A549 (cell line): ENCODE measurements at places on chromosomes 16 and 17. TPM values are rescaled to one million over a fixed set of nuclear protein-coding genes. Genes with fewer than 3 reads are reported as not detected.

DNA sequence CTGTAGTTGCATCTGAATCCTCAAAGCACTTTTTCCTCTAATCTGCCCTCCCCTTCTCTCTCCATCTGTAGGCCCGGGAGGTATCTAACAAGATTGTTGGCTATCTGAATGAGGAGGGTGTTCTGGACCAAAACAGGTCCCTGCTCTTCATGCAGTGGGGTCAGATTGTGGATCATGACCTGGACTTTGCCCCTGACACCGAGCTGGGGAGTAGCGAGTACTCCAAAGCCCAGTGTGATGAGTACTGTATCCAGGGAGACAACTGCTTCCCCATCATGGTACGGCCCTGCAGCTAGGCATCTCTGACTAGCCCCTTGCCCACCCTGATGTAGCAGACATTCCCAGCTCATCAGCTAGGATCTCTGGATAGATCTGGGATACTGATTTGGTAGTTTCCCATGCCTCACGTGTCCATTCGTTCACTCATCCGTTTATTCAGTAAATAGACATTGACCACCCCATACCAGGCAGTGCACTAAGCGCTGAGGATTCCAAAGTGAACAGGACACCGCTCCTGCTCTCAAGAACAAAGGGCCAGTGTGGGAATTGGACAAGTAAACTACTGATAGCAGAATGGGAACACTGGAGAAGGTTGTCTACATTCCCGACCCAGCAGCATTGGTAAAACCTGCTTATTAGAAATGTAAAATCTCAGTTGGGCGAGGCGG is 12.1 kb downstream of the LPO start:
- no peak for DNase-seq

The OR2C1 gene
- not detected in 3 replicates for polyA plus RNA-seq

- no peak for DNase-seq
Measured at GRCh38 chr17:1271030-1271423, 783 bp downstream of the BHLHA9 start.

The CHST5 gene
- 0.08 TPM in 2 of 3 replicates, not detected in the other for polyA plus RNA-seq

DNA sequence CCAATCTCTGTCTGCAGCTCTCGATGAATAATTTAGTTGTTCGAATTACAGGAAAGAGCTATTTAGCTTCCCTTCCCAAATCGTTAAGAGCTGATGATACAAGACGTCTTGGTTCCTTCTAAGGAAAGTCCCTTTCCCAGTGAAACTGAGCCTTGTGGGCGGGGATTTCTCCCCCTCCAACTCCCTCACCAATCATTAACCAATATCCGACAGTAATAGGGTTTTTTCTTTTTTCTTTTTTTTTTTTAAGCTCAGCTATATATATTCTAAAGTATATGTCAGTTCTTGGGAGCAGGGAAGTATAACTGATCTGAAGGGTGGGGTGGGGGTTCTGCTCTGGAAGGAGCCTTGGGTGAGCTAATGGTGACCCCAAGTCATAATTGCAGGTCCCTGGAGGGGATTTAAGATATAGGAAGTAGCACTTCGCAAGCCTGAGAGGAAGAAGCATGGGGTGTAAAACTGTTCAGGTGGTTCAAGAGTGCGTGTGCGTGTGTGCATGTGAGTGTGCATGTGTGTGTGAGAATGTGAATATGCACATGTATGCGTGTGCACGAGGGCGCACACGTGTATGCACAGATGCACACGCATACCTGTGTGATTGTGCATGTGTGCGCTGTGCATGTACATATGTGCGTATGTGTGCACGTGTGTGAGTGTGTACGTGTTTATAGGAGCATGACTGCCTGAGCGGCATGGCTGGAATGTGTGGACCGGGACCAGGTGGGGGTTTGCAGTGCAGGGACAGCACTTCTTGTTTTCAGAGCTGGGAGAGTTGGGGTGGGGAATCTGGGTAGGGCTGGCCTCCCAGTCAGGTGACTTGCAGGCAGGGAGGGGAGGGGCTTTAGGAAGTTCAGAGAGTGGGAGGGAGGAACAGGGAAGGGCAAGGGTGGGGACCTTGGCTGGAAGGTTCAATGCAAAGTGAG is 42.7 kb downstream of the SOCS3 start:
- peak; percentile 89 for DNase-seq

GRCh38 chr16:58421059-58421458 is 28.8 kb downstream of the GINS3 start:
- DNase-seq: no peak

GRCh38 chr16:1960665-1961630 is 1.6 kb downstream of the NDUFB10 start:
- DNase-seq: no peak

The GALR2 gene
- polyA plus RNA-seq: 0.44 to 0.60 TPM (median 0.59 TPM) in 3 replicates

The CDC6 gene
- polyA plus RNA-seq: 66.6 to 67.5 TPM (median 67.0 TPM) in 3 replicates

- no peak for DNase-seq
Measured at GRCh38 chr16:84074721-84075120, 32.1 kb upstream of the SLC38A8 start.

DNA sequence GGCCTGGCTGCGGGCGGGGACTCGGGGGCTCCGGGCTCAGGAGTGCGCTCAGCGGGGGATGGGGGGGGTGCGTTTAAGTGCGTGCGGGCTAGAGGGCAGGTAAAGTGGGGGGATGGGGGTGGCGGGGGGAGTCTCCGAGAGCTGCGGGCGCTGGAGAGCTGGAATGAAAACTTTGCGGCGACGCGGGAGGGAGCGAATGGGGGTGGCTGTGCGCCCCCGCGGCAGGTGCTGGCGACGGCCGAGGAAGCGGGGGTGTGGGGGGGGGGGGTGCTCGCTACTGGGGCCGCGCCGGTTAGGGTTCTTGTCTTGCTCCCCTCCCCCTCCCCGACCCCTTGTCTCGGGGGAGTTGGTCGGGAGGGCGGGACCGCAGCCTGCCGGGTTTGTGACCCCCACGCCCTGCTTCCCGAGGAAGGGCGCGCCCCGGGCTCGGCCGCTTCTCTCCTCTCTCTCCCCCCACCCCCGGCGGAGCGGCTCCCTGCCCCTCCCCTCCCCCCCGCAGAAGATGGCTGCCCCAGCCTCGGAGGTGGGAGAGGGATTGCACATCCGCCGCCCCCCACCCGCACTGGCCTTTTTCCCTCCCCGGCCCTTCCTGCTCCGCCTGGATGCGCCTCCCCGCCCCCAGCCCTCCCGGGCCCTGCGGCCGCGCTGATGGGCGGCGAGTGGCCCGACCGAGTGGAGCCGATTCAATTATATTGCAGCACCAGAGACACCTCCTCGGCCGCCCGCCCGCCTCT is 649 bp downstream of the GSE1 start:
- peak; percentile 42 for DNase-seq

DNA sequence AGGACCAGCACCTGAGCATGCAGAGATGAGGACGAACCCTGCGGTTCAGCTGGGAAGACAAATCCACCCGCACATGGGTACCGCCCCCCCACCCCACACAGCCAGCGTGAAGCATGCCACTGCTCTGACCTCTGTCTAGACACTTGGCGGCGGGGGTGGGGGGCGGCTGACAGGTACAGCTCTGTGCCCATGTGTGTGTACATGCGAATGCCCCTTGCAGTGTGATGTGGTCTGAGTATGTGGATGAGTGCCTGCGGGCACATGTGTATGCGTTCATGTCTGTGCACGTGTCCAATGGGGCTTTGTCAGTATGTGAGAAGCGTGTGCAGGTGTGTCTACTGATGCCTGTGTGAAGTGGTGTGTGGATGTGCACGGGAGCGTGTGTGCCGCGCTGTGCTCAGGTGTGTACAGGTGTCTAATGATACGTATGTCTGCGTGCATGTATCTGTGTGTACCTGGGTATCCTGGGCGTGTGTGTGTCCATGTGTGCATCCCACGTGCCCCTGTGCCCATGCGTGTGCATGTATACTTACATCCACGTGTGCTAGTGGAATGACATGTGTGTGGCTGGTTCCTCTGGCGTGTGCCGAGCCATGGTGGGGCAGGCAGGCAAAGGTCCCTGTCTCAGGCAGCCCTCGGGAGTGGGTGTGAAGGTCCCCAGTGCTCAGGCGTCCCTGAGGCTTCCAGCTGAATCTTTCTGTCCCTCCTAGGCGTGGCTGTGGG is 636 bp upstream of the RAP1GAP2 start:
- no peak for DNase-seq

DNA sequence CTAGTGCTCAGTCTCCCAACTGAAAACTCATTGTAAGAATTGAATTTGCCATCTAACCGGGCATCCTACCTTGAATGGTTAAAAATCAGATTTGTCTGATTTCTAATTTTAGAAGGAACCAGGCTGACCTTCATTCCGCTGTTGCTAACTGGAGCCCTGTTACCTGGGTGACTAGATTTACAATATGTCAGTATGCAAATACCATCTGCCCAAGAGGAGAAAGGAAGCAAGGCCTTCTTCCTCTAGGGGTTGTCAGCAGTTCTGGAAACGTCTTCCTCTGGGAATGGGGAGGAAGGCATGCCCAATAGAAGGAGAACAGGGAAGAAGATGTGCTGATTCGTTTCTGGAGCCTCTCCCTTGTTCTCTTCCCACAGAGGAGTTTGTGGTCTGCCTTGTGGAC is 137.9 kb downstream of the PITPNC1 start:
- DNase-seq: no peak

GRCh38 chr16:4213737-4214136 is 28.1 kb downstream of the SRL start:
- no peak for DNase-seq

- DNase-seq: no peak
Measured at GRCh38 chr17:10661437-10661836, 4.3 kb upstream of the MYH3 start.

The SOST gene
- 0.05 to 0.07 TPM (median 0.05 TPM) in 3 replicates for polyA plus RNA-seq

The HSPB9 gene
- not detected in 3 replicates for polyA plus RNA-seq
